A549 treated with dexamethasone at 1 μM for 4 hours (cell line): ENCODE measurements at places on chromosomes 13 and 19. TPM values are rescaled to one million over a fixed set of nuclear protein-coding genes. Genes with fewer than 3 reads are reported as not detected.

The KIRREL2 gene
- total RNA-seq: 0.37 to 0.65 TPM (median 0.52 TPM) in 5 replicates

The FCAR gene
- not detected in 5 replicates for total RNA-seq

The CEACAM3 gene
- total RNA-seq: not detected in 5 replicates

The TUBA3C gene
- total RNA-seq: 0.06 to 0.12 TPM (median 0.07 TPM) in 3 of 5 replicates, not detected in the others

The FFAR2 gene
- total RNA-seq: 0.03 to 0.06 TPM (median 0.04 TPM) in 4 of 5 replicates, not detected in the other

The ICAM1 gene
- total RNA-seq: 2.7 to 4.3 TPM (median 3.6 TPM) in 5 replicates

The DOHH gene
- 12.1 to 17.6 TPM (median 15.8 TPM) in 5 replicates for total RNA-seq

The CLDN10 gene
- 0.13 to 0.27 TPM (median 0.18 TPM) in 4 of 5 replicates, not detected in the other for total RNA-seq

The ARHGEF1 gene
- 73.8 to 121 TPM (median 110 TPM) in 5 replicates for total RNA-seq

The XAB2 gene
- 18.9 to 29.4 TPM (median 26.3 TPM) in 5 replicates for total RNA-seq

The KANK3 gene
- total RNA-seq: 5.9 to 7.3 TPM (median 6.7 TPM) in 5 replicates

The STXBP2 gene
- total RNA-seq: 28.4 to 45.3 TPM (median 38.6 TPM) in 5 replicates

The ARHGAP33 gene
- total RNA-seq: 3.0 to 10.3 TPM (median 6.4 TPM) in 5 replicates

The ZNF726 gene
- total RNA-seq: 0.44 to 0.83 TPM (median 0.49 TPM) in 5 replicates

The INSL3 gene
- 0.31 to 1.0 TPM (median 0.57 TPM) in 5 replicates for total RNA-seq

The SIAH3 gene
- not detected in 5 replicates for total RNA-seq

The LGALS4 gene
- total RNA-seq: 0.21 to 0.53 TPM (median 0.42 TPM) in 5 replicates

The RHPN2 gene
- total RNA-seq: 39.3 to 49.0 TPM (median 46.9 TPM) in 5 replicates

The APOC1 gene
- 91.2 to 130 TPM (median 94.0 TPM) in 5 replicates for total RNA-seq

The RAX2 gene
- not detected in 5 replicates for total RNA-seq

The DPF1 gene
- 3.7 to 5.1 TPM (median 4.8 TPM) in 5 replicates for total RNA-seq

The ZNF729 gene
- not detected in 5 replicates for total RNA-seq

The CLEC17A gene
- not detected in 5 replicates for total RNA-seq

The OR7G3 gene
- not detected in 5 replicates for total RNA-seq

The COL4A2 gene
- 138 to 189 TPM (median 160 TPM) in 5 replicates for total RNA-seq

The NHLRC3 gene
- 4.5 to 6.1 TPM (median 5.3 TPM) in 5 replicates for total RNA-seq

The URI1 gene
- 89.4 to 103 TPM (median 93.9 TPM) in 5 replicates for total RNA-seq

The IGFL2 gene
- total RNA-seq: 0.31 to 1.3 TPM (median 0.65 TPM) in 5 replicates

The KLK5 gene
- total RNA-seq: 0.15 TPM in 1 of 5 replicates, not detected in the others

The ZNF579 gene
- total RNA-seq: 21.6 to 43.3 TPM (median 36.5 TPM) in 5 replicates

The TUBB4A gene
- 5.5 to 8.4 TPM (median 8.1 TPM) in 5 replicates for total RNA-seq

The ZNF497 gene
- 0.74 to 1.6 TPM (median 1.1 TPM) in 5 replicates for total RNA-seq
